ENCODE measurements at places on chromosomes 12 and 14.

GRCh38 chr12:76455582-76456345 lies 103.8 kb downstream of the OSBPL8 start:
- no peak for DNase-seq

DNA sequence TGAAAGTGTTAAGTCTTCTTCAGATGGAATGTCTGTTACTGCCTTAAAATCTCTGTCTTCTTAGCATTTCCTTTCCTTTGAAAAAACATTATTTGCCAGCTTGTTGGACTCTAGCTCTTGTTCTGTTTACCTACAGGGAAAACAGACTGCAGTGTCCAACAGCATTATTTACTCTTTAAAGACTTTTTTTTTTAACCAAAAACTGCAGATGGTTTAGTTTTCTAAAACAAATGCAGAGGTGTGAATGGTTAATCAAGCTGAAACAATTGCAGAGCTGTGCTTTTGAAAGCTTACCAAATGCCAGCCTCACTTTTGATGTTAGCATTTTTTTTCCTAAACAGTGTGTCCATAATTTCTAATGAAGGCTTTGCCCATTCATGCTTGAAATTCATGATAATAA lies 323.3 kb downstream of the TMEM117 start:
- DNase-seq = no peak

DNA sequence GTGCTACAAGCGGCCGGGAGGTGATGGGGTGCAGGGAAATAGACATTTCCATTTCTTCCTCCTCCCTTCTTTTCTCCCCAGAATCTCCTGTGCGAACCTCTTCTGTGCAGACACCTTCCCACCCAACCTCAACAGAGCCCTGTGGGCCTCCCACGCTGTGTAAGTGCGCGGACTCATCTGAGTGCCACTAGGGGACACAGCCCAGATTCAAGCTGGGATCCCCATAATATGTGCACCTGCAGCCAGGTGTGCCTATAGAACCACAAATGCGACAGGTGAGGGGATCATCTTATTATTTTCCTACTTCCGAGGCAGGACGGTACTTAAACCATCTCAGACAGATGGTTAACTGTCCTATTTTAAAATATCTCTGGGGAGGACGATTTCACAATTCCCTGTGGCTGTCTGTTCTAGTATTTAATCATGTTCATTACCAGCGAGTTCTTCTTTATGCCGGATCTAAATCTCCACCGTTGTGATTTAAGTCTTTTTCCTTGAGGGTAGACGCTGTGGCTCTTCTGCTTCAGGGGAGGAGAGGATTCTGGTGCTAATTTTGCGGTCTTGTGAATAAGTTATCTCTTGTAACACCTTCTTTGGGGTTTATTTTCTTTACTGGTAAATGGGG lies 17.2 kb upstream of the CACNA1C start:
- DNase-seq = no peak

GRCh38 chr14:101625336-101626097 lies 64.2 kb downstream of the DIO3 start:
- DNase-seq = no peak

GRCh38 chr14:90891326-90891725 lies 75.1 kb upstream of the TTC7B start:
- DNase-seq = no peak

All from right hindlimb (tissue), 1 donor.